ENCODE measurements at places on chromosomes 7 and 10. TPM values are rescaled to one million over a fixed set of nuclear protein-coding genes. Genes with fewer than 3 reads are reported as not detected.

Gene SPDYE1
- not detected for total RNA-seq

Gene KEL
- 0.79 TPM for total RNA-seq

Gene IL2RA
- total RNA-seq = not detected

Gene H2BK1
- not detected for total RNA-seq

Gene RASSF4
- total RNA-seq = 24.6 TPM

Gene CYP26A1
- 0.49 TPM for total RNA-seq

Gene ASZ1
- total RNA-seq = not detected

GRCh38 chr7:127375631-127376030, 16.9 kb downstream of the ZNF800 start:
- no peak for DNase-seq
- no peak overlapping the region for H3K4me3 ChIP-seq
- no peaks in the 10 kb centered on the region for H3K27me3 ChIP-seq
- no peak overlapping the region for H3K27ac ChIP-seq
- H3K4me1 ChIP-seq = peaks cover 3% of the 10 kb centered on the region

DNA sequence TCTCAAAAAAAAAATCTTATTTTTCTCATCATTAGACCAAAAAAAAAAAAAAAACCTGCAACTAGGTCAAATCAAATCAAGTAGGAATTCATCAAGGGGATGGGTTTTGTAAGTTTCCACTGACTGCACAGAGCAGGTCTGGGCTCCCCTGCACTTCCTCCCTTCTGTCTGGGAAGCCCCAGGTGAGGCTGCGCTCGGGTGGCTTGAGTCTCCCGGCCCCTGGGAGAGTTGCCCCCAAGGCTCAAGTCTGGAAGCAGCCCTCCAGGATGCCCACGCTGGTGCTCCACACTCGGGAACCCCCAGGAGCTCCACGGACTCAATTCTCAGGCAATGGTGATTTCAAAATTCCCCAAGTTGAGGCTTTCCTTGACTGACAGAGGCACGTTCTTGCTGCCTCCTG, 41.7 kb upstream of the RBM33 start:
- DNase-seq = no peak
- no peak overlapping the region for H3K4me3 ChIP-seq

GRCh38 chr7:155939350-155939749, 127.1 kb upstream of the SHH start:
- no peak for DNase-seq
- H3K27ac ChIP-seq = no peak overlapping the region
- no peak overlapping the region for H3K4me3 ChIP-seq
- H3K4me1 ChIP-seq = no peaks in the 10 kb centered on the region

GRCh38 chr7:131897016-131897789, 340.8 kb upstream of the PODXL start:
- H3K4me3 ChIP-seq = no peak overlapping the region
- no peaks in the 10 kb centered on the region for H3K36me3 ChIP-seq
- peak overlapping the region; percentile 81 for H3K27ac ChIP-seq
- peaks cover 54% of the 10 kb centered on the region for H3K4me1 ChIP-seq
- no peaks in the 10 kb centered on the region for H3K27me3 ChIP-seq

DNA sequence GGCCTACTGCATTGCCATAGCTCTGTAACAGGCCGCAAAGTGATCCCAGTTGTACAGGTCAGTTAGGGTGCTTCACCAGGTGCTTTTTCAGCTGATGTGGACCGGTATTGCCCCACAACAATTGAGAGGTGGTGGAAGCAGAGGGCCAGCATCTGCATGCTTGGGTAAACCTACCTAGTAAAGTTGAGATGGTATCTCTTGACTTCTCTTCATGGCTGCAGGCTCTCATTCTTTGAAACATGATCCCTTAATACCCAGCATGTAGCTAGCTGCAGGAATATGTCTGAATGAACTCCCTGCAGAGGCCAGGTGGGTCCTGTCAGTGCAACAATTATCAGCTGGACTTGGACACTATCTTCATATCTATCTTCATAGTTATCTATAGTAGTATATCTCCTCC, 60.7 kb upstream of the CCDC6 start:
- no peak overlapping the region for H3K4me3 ChIP-seq
- DNase-seq = no peak
- no peak overlapping the region for H3K27ac ChIP-seq
- no peaks in the 10 kb centered on the region for H3K36me3 ChIP-seq
- no peaks in the 10 kb centered on the region for H3K27me3 ChIP-seq
- H3K4me1 ChIP-seq = no peaks in the 10 kb centered on the region

- no peaks in the 10 kb centered on the region for H3K27me3 ChIP-seq
- no peak overlapping the region for H3K27ac ChIP-seq
- peaks cover 14% of the 10 kb centered on the region for H3K36me3 ChIP-seq
- H3K4me3 ChIP-seq = no peak overlapping the region
Observed at GRCh38 chr10:796233-796632, 106.8 kb upstream of the DIP2C start.

- no peak overlapping the region for H3K27ac ChIP-seq
- H3K36me3 ChIP-seq = no peaks in the 10 kb centered on the region
- no peak overlapping the region for H3K4me3 ChIP-seq
- no peaks in the 10 kb centered on the region for H3K27me3 ChIP-seq
Observed at GRCh38 chr10:34341473-34341872, 473.6 kb downstream of the PARD3 start.

GRCh38 chr7:44891372-44891771, 6.0 kb upstream of the PURB start:
- no peak for DNase-seq
- H3K27ac ChIP-seq = no peak overlapping the region
- no peaks in the 10 kb centered on the region for H3K27me3 ChIP-seq
- peaks cover 2% of the 10 kb centered on the region for H3K36me3 ChIP-seq

DNA sequence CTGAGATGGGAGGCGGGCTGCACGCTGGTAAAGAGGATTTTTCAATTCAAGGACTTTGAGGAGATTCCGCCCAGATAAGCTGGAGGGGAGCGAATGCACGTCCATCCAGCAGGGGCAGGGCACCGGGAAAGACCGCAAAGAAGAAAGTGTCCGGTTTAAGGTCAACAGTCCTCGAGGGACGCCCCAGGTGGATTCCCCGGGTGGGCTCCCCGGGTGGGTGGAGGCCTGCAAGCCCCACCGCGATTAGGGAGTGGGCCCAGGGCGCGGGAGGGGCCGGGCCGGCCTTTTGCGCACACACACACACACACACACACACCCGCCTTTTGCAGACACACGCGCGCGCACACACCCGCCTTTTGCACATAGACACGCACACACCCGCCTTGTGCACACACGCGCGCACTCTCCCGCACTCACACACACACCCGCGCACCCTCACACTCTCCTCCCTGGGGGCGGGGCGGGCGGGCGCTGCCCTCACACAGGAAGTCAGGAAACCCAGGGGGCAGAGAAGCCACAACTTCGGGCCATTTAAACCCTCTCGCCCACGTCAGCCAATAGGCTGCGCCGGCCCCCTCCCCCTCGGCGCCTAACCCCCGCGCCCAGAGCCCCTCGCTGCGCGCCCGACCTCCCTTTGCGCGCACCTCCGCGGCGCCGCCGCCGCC, 615 bp downstream of the ARHGAP12 start:
- no peaks in the 10 kb centered on the region for H3K36me3 ChIP-seq
- H3K27me3 ChIP-seq = no peaks in the 10 kb centered on the region
- H3K27ac ChIP-seq = peak overlapping the region; percentile 88
- DNase-seq = no peak

- peaks cover 29% of the 10 kb centered on the region for H3K4me1 ChIP-seq
- DNase-seq = no peak
- H3K36me3 ChIP-seq = no peaks in the 10 kb centered on the region
- no peak overlapping the region for H3K4me3 ChIP-seq
- H3K27ac ChIP-seq = no peak overlapping the region
- no peaks in the 10 kb centered on the region for H3K27me3 ChIP-seq
Observed at GRCh38 chr7:35985126-35985754, 167.8 kb upstream of the EEPD1 start.

DNA sequence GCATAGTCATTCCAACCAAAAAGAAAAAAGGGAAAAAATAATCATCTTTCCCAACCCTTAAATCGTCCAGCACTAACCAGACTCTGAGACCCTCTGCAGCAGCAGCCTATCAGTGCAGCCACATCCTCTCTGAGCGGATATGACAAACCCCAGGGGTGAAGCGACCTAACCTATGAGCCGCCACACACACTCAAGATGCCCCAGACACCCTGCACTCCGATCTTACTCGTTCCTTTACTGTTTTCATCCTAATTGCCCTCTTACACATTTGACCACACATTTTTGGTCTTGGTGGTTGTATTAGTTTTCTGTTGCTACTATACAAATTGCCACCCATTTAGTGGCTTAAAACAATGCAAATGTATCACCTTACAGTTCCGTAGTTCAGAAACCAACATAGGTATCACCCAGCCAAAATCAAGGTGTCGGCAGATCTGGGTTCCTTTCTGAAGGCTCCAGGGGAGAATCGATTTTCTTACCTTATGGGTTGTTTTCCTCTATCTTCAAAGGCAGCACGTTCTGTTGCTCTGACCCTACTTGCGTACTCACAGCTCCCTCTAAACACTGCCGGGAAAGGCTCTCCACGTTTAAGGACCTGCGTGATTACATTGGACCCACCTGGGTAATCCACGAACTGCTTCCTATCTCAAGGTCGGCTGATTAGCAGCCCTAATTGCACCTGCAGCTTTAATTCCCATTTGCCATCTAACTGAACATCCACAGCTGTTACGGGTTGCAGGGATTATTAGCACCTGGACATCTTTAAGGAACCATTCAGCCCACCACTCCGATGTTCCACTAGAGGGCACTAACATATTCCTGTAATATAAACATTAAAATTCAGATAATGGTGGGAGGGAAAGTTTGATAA, 37.3 kb upstream of the PRSS1 start:
- H3K4me1 ChIP-seq = no peaks in the 10 kb centered on the region
- H3K27me3 ChIP-seq = peaks cover 12% of the 10 kb centered on the region
- no peaks in the 10 kb centered on the region for H3K36me3 ChIP-seq

DNA sequence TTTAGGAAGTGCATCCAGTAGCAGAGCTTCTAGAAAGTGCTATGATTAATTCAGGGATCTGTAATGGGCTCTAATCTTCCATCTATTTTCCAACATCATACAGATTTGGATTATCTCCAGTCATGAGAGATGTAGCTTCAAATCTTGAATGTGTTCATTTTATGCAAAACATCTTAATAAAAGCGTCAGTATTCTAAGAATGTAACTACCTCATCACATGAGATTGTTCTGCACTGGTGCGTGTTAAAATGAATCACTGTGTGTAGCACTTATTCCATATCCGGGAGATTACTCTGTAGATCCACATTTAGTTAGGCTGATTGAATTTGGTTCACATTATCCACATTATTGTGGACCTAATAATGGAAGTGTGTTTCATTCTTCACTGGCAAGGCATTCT, 344.9 kb upstream of the CHRM2 start:
- peaks cover 12% of the 10 kb centered on the region for H3K27me3 ChIP-seq
- H3K27ac ChIP-seq = no peak overlapping the region
- no peak overlapping the region for H3K4me3 ChIP-seq
- no peak for DNase-seq

- peaks cover 10% of the 10 kb centered on the region for H3K27me3 ChIP-seq
- no peak for DNase-seq
- no peak overlapping the region for H3K4me3 ChIP-seq
Observed at GRCh38 chr10:1977461-1977860, 240.1 kb upstream of the ADARB2 start.

GRCh38 chr10:121708728-121709674, 110.8 kb upstream of the FGFR2 start:
- H3K36me3 ChIP-seq = no peaks in the 10 kb centered on the region
- H3K4me3 ChIP-seq = no peak overlapping the region
- H3K4me1 ChIP-seq = peaks cover 16% of the 10 kb centered on the region
- H3K27ac ChIP-seq = no peak overlapping the region

DNA sequence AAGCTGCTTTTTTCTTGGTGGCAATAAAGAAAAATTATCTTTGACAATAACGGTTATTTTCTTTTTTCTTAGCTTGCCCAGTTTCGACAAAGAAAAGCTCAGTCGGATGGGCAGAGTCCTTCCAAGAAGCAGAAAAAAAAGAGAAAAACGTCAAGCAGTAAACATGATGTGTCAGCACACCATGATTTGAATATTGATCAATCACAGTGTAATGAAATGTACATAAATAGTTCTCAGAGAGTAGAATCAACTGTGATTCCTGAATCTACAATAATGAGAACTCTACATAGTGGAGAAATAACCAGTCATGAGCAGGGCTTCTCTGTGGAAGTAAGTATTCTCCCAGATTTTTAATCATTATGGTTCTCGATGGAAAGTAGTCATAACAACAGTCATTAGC, 33.0 kb downstream of the AKAP9 start:
- H3K27ac ChIP-seq = no peak overlapping the region
- no peaks in the 10 kb centered on the region for H3K27me3 ChIP-seq
- no peak for DNase-seq
- peaks cover 5% of the 10 kb centered on the region for H3K36me3 ChIP-seq
- H3K4me3 ChIP-seq = no peak overlapping the region
- H3K4me1 ChIP-seq = peaks cover 20% of the 10 kb centered on the region

DNA sequence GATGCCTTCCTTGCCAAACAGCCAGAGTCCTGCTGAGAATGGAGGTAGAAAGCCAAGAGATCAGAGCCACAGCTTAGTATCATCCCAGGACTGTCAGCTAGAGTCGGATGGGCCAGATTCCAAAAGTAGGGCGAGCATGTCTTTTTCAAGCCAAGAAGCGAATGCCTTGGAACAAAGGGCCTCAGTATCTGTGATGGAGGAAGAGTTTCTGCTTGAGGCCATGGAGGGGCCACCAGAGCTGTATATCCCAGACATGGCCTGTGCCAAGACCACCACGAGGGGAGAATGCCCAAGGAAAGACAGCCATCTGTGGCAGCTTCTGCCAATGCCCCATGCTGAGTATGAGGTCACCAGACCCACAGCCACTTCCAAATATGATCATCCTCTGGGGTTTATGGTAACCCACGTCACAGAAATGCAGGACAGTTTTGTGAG, 44.3 kb upstream of the PPP1R17 start:
- DNase-seq = no peak
- no peaks in the 10 kb centered on the region for H3K4me1 ChIP-seq
- H3K4me3 ChIP-seq = no peak overlapping the region
- H3K27ac ChIP-seq = no peak overlapping the region

GRCh38 chr10:24616536-24616935, 107.2 kb downstream of the ARHGAP21 start:
- H3K36me3 ChIP-seq = peaks cover 22% of the 10 kb centered on the region
- H3K27me3 ChIP-seq = no peaks in the 10 kb centered on the region
- DNase-seq = no peak
- peaks cover 6% of the 10 kb centered on the region for H3K4me1 ChIP-seq
- H3K4me3 ChIP-seq = no peak overlapping the region

- H3K4me1 ChIP-seq = no peaks in the 10 kb centered on the region
- H3K4me3 ChIP-seq = no peak overlapping the region
- H3K27ac ChIP-seq = no peak overlapping the region
- H3K36me3 ChIP-seq = no peaks in the 10 kb centered on the region
Observed at GRCh38 chr7:29780346-29780745, 26.0 kb upstream of the WIPF3 start.

- H3K4me1 ChIP-seq = peaks cover 15% of the 10 kb centered on the region
- H3K4me3 ChIP-seq = no peak overlapping the region
- no peak for DNase-seq
- no peaks in the 10 kb centered on the region for H3K27me3 ChIP-seq
Observed at GRCh38 chr10:74640134-74640921, 186.1 kb upstream of the KAT6B start.

DNA sequence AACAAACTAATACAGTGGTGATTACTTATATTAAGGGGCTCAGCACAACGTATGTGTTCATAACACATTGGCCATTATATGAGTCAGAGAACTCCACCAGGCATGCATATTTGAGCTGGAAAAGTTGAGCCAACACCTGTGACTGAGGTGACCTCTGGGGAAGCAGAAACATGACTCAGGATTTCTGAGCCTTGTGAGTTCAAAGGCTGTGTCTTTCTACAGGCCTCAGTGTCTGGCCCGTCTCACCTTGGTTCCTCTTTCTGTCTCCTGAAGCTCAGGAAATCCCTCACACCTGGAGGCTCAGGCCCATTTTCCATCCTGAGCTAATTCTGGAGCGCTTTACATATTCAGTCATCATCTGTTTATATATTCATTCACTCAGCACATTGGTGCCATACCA, 230.9 kb upstream of the AGK start:
- H3K27ac ChIP-seq = no peak overlapping the region
- H3K4me3 ChIP-seq = no peak overlapping the region
- no peak for DNase-seq
- no peaks in the 10 kb centered on the region for H3K4me1 ChIP-seq
- no peaks in the 10 kb centered on the region for H3K36me3 ChIP-seq
